ENCODE measurements at places on chromosomes 5 and 9.

DNA sequence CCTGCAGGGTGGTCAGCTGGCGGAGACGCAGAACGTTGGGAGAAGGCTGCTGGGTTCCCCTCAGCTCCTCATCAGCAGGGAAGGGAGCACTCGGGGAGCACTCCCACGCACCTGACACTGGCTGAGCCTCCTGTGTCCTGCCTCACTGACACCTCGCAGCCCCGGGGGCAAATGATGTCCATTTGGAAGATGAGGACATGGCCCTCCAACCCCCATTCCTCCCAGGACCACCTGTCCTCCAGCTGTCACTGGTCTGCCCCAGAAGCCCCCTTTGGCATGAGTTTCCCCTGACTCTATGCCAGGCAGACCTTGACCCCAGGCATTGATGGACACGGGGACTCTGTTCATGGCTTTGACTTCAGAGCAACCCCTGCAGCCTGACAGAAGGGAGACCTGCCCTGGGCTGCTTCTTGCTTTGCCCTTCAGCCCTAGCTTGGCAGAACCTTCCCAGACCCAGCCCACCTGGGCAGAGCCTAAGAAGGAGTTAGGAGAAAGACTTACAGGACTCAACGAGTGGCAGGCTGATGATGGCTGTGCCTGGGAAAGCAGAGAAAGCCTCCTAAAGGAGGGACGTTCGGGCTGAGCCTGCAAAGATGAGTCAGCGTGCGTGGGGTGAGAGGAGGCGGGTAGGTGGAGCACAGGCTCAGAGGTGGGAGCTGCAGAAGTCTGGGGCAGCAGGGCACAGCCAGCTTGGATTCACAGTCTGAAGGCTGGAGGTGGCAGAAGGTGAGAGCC, 90.6 kb downstream of the LMX1B start:
- no peak for DNase-seq

- no peak for DNase-seq
Measured at GRCh38 chr9:111036946-111037345, 1.3 kb downstream of the LPAR1 start.

DNA sequence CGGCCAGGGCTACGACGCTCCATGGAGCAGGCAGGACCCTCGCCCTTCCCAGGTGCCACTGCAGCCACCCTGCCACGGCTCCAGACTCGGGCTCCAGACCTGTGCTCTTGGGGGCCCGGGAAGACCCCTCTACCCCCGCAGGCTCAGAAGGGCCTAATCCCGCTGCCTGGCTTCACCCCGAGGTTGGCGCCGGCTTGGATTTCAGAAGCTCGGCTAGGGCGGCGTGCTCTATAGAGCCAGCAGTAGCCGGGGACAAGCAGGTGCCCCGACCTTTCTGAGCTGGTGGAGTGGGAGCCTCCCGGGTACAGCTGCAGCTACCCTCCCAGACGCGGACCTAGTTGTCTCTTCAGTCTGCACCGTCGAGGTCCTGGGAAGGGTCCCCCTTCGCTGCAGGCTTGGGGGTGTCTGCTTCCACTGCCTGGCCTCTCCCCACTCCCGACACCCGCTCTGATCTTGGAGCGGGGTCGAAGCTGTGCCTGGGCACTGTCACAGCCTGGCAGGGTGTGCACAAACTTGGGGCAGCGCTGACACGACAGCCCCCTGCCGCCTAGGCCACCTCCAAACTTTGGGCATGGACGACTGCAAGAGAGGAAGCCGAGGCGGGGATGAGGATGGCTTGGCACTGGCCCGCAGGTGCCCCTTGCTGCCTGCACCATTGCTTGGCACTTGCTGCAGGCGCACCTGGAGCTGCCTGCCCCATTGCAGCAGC, 1366.1 kb upstream of the CDH9 start:
- no peak for DNase-seq

GRCh38 chr9:109590966-109591365, 92.9 kb upstream of the PTPN3 start:
- no peak for DNase-seq

DNA sequence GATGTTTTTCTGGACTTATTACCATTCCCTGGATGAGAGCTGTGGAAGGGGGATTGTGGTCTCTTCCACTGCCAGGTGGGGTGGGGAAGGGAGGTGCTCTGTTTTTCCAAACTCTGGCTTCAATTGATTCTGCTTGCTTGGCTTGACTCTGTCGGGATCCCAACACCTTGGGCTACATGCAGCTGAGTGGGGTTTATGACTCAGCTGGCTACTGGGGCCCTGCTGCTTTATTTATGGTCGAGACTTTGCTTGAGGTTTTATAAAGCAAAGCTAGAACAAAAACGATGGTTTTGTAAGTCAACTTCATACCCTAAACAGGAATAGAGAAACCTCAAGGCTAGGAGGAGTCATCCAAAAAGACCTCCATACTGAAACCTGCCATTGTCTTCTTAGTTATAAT, 76.3 kb downstream of the AOPEP start:
- no peak for DNase-seq

DNA sequence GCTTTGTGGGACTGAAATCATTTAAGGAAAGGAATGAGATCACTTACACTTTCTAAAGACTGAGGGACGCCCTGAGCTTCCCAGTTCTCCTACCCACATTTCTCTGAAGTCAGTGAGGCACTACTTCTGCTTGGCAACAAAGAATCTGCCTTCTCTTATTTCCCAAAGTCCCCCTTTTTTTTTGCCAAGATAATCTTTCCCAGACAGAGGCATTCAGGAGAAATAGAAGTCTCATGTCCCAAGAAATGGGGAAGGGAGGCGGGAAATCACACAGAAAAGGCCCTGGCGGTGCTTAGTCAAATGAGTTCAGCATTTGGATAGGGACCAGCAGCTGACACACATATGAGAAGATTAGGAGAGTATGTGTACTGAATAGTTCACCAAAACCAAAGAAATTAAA, 159.7 kb downstream of the MUSK start:
- no peak for DNase-seq

DNA sequence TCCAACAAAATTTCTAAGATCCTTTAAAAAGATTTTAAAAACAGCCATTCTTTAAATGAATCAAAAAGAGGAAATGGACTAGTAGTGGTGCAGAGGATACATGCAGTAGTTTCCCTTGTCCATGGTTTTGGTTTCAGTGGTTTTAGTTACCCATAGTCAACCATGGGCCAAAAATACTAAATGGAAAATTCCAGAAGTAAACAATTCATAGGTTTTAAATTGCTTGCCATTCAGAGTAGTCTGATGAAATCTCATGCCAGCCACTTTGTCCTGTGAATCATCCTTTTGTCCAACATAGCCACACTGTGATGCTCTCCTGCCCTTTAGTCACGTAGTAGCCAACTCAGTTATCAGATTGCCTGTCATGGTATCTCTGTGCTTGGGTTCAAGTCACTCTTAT, 286.1 kb downstream of the ANXA1 start:
- DNase-seq, result no peak

DNA sequence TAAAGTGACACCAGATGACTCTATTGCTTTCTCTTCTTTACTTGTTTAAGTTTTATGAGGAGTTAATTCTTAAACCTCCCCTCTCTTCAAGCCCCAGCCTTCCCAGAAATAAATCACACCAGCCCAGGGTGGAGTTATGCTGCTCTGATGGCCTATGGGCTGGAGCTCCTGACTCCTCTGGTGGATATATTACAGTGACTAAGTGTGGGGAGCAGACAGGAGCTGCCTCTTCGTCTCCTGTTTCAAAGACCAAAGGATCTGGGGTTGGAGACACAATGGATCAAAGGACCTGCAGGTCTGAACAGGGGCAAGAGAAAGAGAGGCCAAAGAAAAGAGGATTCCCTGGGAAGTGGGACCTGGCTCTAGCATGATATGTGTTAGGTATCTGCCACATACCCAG, 312.0 kb upstream of the MSX2 start:
- DNase-seq, result no peak

- no peak for DNase-seq
Measured at GRCh38 chr5:103461243-103461642, 101.3 kb downstream of the NUDT12 start.

DNA sequence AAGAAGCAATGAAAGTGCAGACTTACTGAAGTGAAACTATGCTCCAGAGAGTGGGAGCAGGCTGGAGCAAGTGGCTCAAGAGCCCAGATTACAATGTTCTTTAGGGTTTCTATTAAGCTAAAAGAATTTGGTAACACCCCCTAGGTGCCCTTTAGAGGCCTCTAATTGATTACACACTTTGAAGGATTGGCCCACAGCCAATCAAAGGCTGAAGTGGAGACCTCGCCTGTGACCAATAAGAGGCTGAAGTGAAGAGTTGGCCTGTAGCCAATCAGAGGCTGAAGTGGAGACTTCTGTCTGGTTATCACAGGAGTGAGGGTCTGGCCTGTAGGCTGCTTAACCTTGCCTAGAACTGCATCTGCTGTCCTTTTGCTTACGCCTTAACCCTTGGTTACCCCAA, 46.7 kb upstream of the SPATA31C2 start:
- no peak for DNase-seq

DNA sequence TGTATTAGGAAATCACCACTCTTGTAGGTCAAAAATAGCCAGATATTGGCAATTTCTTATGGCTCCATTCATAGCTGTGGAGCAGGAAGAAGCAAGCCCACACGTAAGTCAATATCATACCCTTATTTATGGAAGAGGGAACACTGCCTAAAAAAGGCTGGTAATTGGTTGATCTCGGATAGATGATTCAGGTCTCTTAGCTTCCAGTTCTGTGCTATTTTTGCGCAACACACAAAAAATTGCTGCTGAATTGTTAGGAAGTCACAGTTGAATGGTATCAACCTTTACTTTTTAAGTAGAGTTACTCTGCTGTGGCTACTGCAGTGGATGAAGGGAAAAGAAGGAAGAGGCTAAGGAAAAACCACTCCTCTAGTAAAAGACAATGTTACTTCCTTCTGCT, 168.8 kb downstream of the ARHGAP26 start:
- DNase-seq, result no peak

- no peak for DNase-seq
Measured at GRCh38 chr9:91427873-91428272, 4.2 kb upstream of the NFIL3 start.

DNA sequence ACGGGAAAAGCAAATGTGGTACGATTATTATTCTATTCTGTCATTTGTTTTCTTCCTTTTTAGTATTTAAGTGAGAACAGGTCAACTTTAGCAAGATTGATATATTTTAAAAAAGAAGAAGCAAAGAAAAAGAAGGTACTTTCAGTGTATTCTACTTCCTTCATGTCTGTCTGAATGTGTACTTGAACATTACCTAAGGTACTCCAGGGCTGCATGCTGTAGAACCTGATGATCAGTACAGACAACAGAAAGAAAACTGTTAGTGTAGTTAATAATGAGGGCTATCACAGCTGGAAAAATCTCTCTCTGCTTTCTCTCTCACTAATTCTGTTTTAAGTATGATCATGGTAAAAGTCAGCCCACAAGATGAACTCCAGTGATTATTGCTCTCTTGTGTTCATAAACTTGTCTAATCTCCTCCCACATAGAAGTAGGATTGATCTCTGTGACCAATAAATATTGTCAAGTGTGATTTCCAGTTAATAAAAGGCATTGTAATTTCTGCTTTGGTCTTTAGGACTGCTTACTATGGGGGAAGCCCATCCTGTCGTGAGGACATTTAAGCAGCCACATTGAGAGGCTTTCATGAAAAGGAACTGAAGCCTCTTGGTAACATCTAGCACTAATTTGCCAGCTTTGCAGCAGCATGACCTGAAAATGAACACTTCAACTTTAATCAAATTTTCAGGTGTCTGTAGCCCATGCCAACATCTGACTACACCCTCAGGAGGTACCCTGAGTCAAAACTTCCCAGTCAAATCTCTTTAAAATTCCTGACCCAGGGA, 864.0 kb upstream of the ACO1 start:
- no peak for DNase-seq

DNA sequence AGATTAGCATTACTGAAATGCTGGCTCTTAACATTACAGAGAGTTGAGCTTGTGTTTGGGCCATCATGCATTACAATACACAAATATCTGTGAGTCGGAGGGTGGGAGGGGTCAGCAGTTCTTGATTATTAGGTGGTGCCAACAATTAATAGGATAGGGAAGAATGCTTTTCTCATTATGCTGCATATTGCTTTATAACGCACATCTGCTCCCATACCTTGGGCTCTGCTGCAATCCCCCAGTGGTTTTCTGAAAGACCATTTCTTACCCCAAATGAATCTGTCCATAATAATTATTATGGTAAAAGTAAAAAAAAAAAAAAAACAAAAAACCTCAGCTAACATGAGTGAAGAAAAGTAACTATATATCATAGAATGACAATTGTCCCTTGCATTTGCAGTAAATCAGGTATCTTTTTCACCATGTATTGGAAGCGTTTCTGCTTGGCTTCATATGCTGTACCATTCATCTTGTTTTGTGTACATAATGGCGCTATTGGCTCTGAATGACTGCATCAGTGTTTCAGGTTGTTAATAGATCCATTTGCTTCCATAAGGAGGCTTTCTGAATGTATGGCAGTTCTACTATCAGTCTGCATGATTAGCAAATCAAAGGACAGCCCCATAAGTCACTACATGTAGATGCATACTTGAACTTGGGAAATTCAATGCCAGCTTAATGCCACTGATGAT, 75.9 kb downstream of the CAVIN4 start:
- DNase-seq, result no peak

DNA sequence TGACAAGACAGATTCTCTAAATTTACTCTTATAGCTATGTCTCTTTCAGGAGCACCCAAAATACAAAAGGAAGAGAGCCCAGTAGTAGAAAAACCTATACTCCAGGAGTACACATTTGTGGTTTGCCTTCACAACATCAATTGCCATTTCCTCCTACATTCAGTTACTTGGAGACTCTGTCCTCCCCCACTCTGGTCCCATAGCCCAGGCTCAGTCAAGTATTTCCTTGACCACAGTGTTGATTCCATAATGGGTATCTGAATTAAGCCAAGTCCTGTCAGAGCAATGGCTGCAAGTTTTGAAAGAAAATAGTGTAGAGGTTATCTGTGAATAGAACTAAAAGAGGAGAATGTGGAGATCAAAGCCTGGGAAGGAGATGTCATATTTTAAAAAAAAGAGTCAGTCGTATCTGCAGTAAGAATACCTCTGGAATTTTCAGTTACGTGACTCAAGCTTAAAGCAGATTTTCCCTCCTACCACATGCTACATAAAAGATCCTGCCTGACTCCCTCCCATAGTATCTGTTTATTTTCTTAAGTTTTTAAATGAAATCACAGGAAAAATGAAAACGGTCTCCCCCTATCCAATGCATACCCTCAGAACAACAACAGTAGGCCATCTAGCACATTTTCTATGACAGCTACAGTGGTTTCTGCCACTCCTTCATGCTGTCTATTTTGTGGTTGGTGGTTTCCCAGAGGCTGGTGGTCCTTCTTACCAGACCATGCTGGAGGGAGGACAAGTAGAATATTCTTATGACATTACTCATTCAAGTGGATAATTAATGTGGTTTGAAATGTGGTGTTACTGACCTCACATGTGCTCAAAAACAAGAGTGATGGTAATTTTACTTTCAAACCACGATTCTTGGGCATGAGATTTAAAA, 249.7 kb upstream of the TMEM161B start:
- no peak for DNase-seq

DNA sequence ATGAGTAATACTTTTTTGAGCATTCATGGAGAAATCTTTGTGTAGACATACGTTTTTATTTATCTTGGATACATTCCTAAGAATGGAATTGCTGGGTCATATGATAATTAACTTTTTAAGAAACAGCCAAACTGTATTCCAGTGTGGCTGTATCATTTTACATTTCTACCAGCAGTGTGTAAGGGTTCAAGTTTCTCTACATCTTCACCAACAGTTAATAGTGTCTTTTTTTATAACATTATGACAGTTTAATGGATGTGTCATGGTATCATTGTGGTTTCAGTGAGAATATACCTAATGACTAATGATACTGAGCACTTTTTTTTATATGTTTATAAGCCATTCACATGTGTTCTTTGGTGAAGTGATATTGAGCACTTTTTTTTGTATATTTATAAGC, 52.4 kb downstream of the NIPBL start:
- DNase-seq, result no peak

Measured in stimulated activated CD8-positive, alpha-beta memory T cell treated with anti-CD3 and anti-CD28 coated beads, Interleukin-12 subunit alpha, Interleukin-12 subunit beta, amount 100 ng/mL, for 1 hour (primary cell).